ENCODE measurements at places on chromosomes 12 and 14.

GRCh38 chr12:25156061-25156460 lies 38.9 kb downstream of the DNAI7 start:
- no peak for DNase-seq

DNA sequence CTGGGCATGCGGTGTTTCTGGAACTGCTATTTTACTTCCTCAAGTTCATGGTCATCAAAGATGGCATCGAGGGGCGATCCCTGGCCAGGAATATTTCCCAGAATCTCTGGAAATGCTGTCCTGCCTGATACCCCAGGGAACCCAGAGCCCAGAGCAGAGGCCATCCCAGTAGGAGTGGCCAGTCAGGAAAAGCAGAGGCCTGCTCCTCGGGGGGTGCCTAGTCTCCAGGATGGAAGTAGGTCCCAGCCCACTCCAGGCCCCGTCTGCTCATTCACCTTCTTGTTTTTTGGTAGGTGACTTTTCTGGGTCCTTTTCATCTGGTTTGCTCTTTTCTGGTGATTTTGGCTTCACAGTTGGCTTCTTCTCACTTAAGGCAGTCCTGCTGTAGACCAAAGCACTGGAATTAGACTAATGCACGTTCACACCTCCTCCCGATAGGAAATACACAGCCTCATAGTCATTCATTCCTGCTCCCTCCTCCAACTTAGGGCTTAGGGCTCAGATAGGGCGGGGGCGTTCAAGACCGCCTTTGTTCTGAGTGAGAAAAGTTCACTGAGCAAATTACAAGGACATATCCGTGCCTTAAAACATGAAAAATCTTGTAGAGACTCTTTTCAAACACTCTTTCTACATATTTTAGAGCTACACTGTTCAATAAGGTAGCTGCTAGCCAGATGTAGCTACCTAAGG lies 51.1 kb downstream of the TRAFD1 start:
- DNase-seq = no peak

DNA sequence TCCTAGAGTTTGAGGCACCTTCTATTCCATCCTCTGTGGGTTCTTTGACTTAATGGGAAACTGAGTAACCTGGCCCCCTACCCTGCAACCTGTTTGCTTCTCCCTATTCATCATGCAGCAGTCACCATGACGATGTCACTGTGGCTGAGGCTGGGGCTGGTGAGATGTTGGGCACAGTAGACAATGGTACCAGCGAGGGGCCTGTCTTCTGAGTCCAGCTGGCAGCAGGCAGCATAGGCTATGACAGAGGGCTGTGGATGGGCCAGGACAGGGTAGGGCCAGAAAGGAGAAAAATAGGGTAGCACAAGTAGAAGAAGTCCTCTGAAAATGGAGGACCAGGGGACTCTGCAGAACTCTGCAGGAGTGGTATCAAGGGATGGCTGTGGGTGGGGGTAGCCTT lies 2.0 kb downstream of the CIROP start:
- no peak for DNase-seq

- no peak for DNase-seq
Observed at GRCh38 chr12:75289753-75290152, 40.4 kb downstream of the CAPS2 start.

GRCh38 chr12:21526053-21526452 lies at the start of gene SPX:
Gene SPX (plus strand): TSS chr12:21526296. CDS start chr12:21526473, 177 bp downstream.
- peak; percentile 15 for DNase-seq

DNA sequence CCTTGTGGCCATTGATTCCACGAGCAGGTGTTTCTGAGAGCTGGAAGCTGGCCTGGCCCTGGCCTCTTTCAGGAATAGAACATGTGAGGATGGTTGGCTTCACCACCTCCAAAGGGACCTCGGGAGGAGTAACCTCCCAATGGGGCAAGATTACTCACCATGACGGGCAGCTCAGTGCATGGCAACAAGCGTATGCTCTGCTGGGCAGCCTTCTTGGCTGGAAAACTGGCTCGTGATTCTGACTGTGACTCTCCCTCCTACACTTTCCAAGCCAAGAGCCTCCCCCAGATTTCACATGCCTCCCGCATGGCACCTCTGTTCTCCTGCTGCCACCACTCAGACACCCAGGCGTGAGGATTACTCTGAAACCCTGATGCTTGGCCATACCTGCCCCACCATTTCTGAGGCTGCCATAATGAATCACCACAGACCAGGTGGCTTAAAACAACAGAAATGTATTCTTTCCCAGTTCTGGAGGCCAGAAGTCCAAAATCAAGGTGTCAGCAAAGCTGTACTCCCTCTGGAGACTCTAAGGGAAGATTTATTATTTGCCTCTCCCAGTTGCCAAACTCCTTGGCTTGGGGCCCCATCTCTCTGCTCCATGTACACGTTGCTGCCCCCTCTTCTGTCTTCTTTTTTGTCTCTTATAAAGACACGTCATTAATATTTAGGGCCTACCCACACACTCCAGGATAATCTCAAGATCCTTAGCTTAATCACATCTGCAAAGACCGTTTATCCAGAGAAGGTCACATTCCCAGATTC lies 215.9 kb downstream of the CHST11 start:
- no peak for DNase-seq

DNA sequence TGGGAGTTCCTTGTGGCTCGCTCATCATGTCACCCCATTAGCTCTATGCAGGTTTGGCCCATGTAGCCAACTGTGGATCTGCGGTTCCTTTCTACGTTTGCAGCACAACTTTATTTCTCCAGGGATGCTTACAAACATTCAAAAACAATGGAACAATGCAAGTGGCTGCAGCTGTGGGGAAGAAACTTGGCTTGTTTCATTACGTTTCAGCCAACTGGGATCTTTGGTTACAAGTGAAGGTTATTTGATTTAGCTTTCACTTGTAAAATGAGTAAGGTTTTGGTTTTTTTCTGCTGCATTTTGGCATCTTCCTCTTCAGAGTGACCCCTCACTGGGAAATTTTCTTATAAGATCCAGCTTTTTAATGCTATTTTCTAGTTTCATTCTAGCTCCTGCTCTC lies 105.9 kb downstream of the PLXNC1 start:
- DNase-seq = no peak

DNA sequence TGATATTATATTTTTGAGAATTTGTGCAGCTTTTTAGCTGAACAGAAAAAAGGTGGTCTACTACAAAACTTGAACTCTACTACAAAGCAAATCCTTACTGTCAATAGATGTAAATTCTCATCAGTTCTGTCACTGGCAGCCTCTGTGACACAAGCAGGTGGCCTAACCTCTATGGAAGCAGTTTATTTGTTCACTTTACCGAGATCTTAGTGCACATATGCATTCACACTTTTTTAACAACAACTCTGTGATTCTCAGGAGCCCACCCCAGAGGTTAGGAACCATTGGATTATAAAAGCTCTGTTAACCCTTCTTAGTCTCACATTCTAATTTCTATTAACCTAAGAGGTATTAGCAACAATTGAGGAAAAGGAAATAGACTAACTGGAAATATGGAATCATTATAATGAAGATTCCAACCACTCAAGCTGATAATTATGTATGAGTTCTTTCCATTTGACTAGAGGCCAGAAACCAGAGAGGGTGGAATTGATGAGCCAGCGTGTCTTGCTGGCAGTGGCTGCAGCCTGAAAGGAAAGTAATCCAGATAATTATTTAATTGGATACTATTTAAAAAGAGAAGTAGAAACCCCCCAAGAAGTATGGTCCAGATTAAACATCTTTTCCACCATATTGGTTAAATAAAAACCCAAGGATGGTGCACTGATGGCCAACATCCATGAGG lies 451.1 kb downstream of the TMEM117 start:
- DNase-seq = no peak

DNA sequence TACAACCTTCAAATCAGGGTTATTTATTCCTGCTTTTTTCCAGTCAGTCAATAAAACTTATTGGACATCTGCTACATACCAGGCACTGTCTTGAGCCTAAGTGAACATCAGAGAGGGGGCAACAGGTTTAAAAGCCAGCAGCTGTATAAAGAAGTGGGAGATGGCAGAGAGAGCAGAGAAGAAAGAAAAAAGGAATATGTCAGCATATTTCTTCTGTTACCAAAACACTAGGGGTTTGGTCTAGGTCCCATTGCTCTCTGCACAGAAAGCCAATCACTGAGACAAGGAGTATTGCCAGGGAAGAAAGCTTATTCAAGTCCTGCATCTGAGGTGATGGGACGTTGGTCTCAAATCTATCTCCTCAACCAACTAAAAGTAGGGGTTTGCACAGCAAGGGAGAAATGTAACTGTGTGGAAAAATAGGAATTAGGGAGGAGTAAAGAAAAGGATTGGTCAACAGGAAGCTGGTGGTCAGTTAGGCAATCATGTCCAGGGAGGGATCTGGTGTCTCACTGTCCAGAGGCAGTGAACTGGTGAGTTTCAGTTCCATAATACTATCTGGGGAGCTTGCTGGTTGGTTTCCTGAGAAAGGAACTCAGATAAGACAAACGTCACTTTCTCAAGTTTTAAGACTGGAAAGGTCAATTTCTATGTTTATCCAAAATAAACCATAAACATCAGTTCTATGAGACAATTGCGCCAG lies 107.5 kb downstream of the PHLDA1 start:
- no peak for DNase-seq

- DNase-seq = no peak
Observed at GRCh38 chr12:102033991-102034745, 27.6 kb downstream of the WASHC3 start.

DNA sequence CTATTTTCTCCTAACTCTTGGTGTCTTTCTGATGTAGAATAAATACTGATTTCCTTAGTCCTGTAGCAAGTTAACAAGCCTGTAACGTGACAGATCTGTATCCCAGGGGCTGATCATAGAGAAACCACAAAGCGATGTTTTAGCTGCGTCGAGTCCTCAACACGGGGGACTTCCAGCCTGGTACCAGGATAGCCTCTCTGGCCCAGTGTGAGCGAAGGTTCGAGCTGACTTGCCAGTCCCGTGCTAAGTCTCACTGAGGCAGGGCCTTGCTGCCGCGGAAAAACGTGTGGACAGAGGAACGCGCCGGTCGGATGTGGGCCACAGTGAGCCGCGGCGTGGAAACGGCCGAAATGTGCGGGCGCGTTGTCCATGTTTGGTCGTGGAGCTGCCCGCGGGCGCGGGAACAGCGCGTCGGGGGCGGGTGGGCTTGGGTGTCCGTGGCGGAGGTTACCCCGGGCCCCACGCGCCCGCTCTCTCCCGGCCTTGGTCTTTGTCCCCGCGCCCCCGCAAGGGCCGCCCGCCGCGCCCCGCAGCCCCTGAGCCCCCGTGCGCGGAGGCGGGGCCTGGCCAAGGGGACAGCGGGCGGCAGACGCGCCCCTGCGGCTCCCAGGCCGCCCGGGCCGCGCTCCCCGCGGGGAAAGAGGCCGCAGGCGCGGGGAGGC lies 531 bp upstream of the EML1 start:
- DNase-seq = no peak

DNA sequence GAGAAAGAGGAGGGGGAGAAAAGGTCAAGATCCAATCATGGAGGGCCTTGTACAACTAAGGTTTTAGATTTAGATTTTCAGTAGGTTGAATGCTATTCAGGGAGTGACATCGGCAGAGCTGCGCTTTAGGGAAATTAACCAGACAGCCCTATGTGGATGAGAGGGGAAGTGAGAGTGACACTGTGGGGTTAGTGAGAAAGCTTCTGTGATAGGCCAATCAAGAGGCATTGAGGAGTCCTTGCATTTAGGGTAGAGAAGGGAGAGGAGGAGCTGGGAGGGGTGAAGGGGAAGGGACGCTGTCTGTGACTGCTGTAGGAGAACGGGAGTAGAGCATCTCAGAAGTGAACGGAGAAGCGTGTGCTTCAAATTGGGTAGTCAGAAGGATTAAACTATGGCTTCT lies 3.4 kb downstream of the HSD17B6 start:
- no peak for DNase-seq

GRCh38 chr12:53097207-53097563 lies 282 bp upstream of the IGFBP6 start:
- DNase-seq = no peak

DNA sequence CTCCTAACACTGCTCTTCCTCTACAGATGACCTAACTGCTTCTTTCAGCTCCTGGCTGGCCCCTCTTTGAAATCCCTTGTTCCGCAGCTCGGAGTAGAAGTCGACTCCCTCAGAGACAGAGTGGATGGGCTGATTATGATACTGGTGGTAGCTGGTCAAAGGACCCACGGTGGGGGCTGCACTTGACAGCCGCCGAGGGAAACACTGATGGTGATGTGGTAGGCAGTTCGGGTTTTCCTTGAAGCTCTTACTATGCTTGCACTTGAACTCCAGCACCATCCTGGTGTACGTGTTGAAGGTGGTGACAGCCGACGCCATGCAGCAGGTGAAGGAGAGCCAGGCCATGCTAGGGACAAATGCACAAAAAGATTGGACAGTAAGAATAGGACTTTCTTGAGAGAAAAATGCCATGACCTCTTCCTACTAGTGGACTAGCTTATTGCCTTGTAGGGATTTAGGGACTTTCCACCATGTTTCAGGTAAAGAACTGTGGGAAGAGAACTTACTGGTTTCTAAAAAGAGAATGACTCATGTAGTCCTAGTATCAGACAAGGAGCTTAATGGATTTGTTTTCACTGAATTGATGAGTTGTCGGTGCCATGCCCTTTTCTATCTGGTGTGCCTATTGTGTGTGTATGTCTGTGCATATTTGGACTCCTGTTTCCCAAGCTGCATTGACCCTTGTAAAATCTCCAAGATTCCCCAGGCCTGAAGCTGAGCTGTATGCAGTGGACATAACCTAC lies 18.4 kb downstream of the GSG1 start:
- no peak for DNase-seq

DNA sequence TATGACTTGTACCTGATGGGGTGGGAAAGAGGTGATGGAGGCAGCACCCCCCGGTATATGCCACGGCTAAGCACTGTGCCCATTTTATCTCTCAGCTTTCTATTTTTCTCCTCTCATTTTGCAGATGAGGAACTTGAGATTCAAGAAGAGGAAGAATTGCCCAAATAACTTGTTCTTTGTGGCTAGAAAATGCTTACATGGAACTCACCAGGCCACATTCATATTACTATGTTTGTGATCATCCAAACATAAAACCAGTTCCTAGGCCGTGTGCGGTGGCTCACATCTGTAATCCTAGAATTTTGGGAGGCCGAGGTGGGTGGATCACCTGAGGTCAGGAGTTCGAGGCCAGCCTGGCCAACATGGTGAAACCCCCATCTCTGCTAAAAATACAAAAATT lies 14.5 kb upstream of the PSMD9 start:
- DNase-seq = no peak

DNA sequence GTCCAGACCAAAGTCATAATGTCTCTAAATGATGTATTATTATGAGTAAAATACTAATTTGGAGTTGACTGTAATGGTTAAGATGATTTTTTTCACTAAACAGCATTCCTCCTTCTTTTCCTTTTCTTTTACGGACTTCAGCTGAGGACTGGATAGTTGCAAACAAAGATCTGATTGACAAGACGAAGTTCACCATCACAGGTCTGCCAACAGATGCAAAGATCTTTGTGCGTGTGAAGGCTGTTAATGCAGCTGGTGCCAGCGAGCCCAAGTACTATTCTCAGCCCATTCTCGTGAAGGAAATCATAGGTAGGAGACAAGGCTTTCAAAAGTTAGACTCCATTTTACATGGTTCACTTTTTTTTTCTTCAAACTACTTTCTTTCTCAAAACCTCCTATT lies 29.8 kb upstream of the CHPT1 start:
- no peak for DNase-seq

GRCh38 chr14:98607341-98607910 lies 664.6 kb downstream of the BCL11B start:
- no peak for DNase-seq

- no peak for DNase-seq
Observed at GRCh38 chr14:92495027-92495426, 18.6 kb upstream of the RIN3 start.

Measured in Caco-2 (cell line).